ENCODE measurements at places on chromosomes 1 and 21. TPM values are rescaled to one million over a fixed set of nuclear protein-coding genes. Genes with fewer than 3 reads are reported as not detected.
A peak's percentile ranks its signal among the peaks of the same experiment; 100 is the strongest.

- peaks cover 52% of the 10 kb centered on the region for H3K4me1 ChIP-seq
- peak overlapping the region; percentile 92 for H3K4me3 ChIP-seq
- no peak for DNase-seq
- peaks cover 6% of the 10 kb centered on the region for H3K36me3 ChIP-seq
- no peaks in the 10 kb centered on the region for H3K27me3 ChIP-seq
Observed at GRCh38 chr1:208241512-208241911, 2.7 kb downstream of the PLXNA2 start.

DNA sequence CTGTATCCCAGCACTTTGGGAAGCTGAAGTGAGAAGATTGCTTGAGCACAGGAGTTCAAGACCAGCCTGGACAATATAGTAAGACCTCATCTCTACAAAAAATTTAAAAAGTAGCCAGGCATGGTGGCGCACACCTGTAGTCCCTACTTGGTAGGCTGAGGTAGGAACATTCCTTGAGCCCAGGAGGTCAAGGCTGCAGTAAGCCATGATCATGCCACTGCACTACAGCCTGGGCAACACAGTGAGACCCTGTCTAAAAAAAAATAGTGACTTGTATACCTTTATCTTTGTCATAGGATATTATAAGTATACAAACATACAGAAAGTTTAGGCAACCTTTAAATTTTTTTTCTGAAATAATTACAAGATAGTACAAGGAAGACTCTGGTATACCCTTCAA is 3.9 kb upstream of the FBXO28 start:
- H3K4me3 ChIP-seq, result no peak overlapping the region
- no peak for DNase-seq
- H3K36me3 ChIP-seq, result no peaks in the 10 kb centered on the region
- H3K27ac ChIP-seq, result no peak overlapping the region

DNA sequence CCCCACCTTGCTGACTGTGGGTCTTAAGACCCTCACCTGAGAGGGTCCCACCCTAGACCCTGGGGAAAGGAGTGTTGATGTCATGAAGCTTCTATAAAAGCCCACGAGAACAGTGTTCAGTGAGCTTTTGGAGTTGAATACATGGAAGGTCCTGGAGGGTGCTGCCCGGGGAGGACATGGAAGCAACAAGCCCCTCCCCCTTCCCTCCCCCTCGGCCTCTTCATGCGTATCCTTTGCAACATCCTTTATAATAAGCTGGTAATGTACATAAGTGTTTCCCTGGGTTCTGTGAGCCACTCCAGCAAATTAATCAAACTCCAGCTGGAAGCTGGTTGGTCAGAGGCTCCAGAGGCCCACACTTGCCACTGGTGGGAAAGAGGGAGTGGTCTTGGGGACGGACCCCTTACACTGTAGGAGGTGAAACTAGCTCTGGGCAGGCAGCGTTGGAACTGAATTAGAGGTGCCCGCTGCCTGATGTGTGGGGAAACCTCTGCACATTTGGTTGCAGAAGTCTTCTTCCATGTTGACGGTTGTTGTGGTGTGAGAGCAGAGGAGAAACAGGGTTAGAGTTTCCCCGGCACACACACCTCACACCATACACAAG is 14.7 kb upstream of the COL6A1 start:
- peaks cover 5% of the 10 kb centered on the region for H3K4me1 ChIP-seq
- H3K4me3 ChIP-seq, result no peak overlapping the region
- H3K36me3 ChIP-seq, result no peaks in the 10 kb centered on the region
- no peak overlapping the region for H3K27ac ChIP-seq
- DNase-seq, result no peak
- H3K27me3 ChIP-seq, result no peaks in the 10 kb centered on the region

GRCh38 chr1:1437904-1438376 is 2.5 kb downstream of the VWA1 start:
- DNase-seq, result peak; percentile 82
- no peaks in the 10 kb centered on the region for H3K36me3 ChIP-seq
- no peak overlapping the region for H3K27ac ChIP-seq
- peaks cover 48% of the 10 kb centered on the region for H3K4me1 ChIP-seq

Gene FMO3
- 22.7 TPM for total RNA-seq

Gene MMP23B
- 40.3 TPM for total RNA-seq

Data from upper lobe of right lung (tissue), 1 donor.